ENCODE measurements at places on chromosomes 5 and 9. TPM values are rescaled to one million over a fixed set of nuclear protein-coding genes. Genes with fewer than 3 reads are reported as not detected.

PCDHAC2 gene
- total RNA-seq, result 5.8 TPM

BASP1 gene
- total RNA-seq, result 25.8 TPM

GRCh38 chr9:116471093-116471906 is 215.8 kb upstream of the TRIM32 start:
- no peak for DNase-seq

ZNF354C gene
- 6.7 TPM for total RNA-seq

AFAP1L1 gene
- 26.6 TPM for total RNA-seq

DNA sequence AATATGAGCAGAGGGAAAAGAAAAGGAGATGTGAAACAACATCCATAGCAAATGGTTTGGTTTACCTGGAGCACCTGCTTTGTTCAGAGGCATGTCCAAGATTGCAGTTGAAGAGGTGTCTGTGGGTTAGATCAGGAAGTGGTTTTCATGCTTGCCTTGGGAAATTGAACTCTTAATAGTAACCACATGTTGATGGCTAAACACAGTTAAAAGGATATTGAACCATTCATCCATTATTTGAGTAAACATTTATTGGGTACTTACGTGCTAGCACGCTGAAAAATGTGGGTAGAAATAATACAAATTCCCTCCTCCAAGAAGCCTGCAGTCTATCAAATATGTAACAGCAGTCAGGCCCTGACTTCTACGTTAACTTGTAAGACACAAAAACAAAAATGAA is 235.7 kb upstream of the TNC start:
- DNase-seq, result no peak

DNA sequence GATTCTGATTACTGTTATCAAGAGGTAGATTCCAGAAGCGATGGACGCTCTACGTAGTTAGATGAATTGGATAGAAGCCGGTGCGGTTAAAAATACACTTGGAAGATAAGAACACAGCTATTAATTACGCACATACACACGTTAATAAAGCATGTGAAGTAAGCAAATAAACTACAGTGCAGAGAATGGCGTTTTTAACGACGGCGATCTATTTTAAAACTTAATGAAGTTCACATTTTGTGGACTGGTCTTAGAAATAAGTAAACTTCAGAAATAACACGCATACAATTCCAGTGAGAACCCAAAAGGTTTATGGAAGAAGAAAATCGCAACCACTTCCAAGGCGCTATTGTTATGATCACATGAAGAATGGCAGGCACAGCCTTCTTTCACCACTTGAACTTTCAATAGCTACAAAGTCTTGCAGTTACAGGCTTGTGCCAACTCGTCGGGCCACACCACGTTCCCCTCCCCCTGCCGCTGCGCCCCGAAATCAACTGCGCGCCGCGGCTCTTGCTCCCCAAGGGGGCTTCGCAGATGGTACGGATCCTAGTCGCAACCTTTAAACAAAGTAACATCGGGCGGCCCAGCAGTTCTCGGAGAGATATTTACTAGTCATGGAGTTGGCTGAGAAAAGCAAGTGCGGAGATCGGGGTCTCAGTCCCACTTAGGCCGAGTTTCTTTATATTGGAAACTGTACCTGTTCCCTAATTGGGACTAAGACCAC is 866 bp upstream of the SEMA6A start:
- no peak for DNase-seq
